ENCODE measurements at places on chromosomes 7 and 10.
A peak's percentile ranks its signal among the peaks of the same experiment; 100 is the strongest.

- DNase-seq: no peak
Observed at GRCh38 chr7:96621932-96622331, 87.7 kb downstream of the SEM1 start.

GRCh38 chr7:19105546-19105945 is 11.9 kb downstream of the TWIST1 start:
- DNase-seq: no peak

GRCh38 chr10:47214520-47214919 is 85.5 kb upstream of the GDF10 start:
- DNase-seq: no peak

DNA sequence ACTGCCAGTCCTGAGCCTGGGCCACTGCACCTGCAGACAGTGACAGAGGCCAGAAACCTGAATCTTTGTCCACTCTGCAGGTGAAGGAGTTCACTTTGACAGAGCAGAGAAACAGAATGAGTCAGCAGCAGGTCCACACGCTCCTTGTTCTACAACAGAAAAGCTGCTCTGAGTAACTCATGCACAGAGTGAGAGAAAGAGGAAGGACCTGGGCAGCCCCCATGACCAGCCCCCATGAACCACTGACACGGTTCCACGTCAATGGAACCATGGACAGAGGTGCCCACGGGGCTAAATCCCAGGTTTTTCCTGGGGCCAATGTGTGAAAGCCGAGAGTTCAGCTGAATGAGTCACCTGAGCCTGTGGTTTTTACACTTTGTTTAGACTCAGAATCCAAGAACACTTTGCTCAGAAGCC is 40.8 kb upstream of the CTBP2 start:
- no peak for DNase-seq

GRCh38 chr7:38222481-38223096 is 44.5 kb downstream of the STARD3NL start:
- peak; percentile 45 for DNase-seq

DNA sequence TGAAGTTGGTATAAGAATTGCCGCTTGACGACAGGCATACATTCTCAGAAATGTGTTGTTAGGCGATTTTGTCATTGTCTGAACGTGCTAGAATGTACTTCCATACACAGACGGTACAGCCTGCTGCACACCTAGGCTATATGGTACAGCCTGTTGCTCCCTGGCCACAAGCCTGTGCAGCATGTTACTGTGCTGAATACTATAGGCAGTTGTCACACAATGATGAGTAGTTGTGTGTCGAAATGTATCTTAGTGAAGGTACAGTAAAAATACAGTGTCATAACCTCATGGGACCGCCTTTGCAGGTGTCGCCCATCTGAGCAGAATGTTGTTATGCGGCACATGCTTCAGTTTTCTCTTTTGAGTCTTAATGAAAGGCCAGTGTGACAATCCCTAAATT is 66.5 kb downstream of the SHH start:
- DNase-seq: no peak

DNA sequence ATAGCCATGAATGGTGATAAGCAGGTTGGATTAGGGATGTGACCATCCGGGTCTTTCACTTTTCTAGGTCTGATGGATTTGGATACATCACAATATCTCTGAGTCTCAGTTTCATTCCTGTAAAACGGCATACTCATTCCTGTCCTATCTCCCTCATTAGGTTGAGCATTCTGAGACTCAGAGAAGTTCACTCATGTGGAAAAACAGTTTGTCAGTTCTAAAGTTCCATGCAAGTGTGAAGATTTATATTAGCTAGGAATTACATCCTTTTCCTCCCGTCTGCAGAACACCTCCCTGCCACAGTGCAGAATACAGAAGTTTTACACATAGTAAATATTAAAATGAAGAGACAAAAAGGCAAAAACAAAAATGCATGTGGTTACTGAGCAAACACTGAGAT is 94.2 kb upstream of the SLC25A13 start:
- DNase-seq: no peak

DNA sequence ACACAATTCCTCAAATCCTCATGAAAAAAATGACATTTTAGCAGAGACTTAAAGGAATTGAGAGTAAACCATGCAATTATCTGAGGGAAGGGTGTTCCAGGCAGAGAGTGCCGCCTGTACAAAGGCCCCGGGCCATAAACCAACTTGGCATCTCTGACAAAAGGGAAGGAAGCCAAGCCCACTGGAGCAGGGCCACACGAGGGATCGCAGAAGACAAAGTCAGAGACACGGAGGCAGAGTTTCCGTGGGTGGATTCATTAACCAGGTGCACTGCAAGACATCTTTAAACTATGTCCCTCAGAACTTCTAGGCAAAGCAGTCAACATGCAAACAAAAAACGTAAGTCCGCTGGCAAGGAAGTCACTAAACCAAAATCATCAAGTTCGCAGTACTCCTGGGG is 92.0 kb downstream of the SFMBT2 start:
- DNase-seq: no peak

- DNase-seq: no peak
Observed at GRCh38 chr10:43735907-43736306, 87.2 kb upstream of the ZNF32 start.

DNA sequence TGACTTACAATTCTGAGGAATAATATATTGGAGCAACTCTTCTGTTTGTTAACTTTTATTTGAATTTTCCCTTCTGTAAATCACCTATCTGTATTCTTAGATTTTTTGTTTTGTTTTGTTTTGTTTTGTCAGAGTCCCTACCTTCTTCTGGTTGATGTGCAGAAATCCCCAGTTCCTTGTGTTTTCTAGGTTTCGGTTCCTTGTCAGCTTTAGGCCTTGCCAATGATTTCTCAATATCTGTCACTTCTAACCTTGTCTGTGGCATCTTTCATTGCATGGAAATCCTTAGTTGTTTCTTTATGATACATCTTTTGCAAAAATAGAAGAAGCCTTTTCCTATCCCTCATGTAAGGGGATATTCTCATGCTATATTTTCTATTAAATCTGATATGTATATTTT is 21.7 kb upstream of the ST8SIA6 start:
- no peak for DNase-seq

- peak; percentile 94 for DNase-seq
Observed at GRCh38 chr7:43164757-43165156, 52.3 kb downstream of the HECW1 start.

GRCh38 chr7:10237306-10237705 is 736.4 kb upstream of the PHF14 start:
- DNase-seq: peak; percentile 8

DNA sequence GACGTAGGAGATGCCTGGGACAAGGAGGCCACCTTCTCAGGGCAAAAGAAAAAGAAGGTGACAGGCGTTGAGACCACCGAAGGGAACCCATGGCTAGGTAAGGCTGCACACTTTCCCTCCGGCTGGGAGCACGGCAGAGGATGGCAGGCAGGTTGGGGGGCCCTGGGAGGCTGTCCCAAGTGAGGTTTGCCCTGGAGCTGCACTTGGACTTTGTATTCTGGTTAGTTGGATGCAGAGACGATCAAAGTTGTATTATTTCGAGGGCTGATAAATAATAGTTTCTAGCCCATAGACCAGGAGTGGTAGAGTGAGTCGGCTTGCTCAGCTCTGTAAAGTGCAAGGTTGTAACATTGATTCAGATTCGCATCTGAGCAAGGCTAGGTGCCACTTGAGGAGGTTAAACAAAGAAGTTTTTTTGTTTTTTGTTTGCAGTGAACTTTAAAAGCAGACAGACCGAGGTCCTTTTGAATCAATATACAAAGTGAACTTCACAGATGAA is 608 bp downstream of the ENTPD7 start:
- DNase-seq: no peak

DNA sequence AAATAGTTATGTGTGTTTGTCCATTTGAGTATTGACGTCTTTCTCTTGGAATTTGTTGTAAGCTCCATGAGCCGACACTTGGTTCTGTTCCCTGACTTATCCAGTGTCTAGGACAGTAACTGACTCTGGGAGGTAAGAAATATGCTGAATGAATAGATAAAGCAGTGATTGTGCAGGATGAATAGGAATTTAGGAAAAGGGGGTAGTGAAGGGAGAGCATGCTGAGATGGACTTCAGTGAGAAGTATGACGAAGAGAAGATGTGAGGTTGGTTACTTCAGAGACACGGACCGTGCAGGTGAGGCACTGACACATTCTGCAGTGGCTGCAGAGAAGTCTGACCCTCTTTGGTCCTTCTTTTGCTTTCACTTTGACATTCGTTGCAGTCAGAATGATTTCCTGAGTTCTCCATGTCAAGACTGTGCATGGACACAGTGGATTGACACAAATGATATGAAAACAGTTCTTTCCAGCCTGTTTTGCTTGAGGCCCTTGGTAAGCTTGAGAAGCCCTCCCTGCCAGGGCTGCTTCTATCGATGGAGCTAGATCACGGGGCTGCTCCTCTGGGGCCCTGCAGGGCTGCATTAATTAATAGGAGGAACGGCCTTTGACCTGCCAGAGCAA is 261.5 kb upstream of the SORCS1 start:
- DNase-seq: no peak

DNA sequence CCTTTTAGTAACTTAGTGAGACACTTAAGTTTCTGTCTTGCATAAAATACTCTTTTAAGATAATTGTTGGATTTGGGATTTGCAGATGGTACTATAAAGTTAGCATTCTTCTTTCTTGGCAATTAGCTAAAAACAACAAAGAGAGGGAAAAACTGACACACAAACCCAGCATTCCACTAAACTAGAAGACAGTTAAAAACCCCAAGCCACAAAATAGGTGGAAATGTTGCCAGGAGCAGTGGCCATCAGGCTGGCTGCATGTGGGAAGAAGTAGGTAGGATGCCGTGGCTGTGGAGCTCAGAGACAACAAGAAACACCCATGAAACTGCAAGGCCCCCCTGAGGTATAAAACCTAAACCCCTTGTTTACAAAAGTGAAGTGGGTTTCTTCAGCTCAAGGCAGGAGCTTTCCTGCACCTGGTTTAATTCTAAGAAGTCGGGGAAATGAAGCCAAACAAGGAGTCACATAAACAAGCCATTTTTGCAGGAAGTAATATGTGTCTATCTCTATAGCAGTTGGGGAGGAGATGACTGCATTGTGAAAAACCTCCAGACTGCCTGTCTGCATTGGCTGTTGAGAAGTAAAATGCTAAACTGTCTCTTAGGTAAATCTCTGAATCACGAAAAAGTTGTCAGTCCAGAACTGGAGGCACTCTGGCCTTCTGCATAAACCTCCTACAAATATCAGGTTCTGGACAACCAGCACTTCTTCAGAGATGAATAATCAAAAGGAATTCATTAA is 9.5 kb downstream of the RAB18 start:
- DNase-seq: no peak

DNA sequence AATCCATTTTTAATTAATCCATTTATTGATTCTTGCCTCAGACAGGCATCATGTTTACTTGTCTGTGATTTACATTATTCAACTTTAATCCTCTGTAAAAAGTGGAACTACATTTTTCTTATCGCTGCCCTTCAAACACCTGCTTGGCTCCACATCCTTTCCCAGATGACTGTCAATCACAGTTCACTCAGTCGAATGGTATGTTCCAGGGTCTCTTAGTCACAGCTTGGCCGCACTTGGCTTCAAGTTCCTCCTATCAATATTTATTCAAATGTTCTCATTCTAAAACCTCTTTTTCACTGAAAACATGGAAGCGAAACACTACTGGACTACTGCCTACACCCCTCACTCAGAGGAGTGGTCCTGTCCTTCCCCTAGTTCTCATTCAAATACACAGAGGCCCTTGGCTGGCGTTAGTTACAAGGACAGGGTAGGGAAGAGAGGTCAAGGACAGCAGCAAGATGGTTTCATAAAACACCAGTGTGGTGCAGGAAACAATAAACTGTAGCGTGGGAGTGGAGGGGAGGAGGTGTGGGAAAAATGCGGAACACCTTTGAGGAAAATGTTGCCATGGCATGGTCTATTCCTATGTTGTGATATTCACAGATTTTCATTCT is 143.2 kb downstream of the USP6NL start:
- DNase-seq: no peak

GRCh38 chr7:41809116-41809515 is 106.2 kb upstream of the INHBA start:
- no peak for DNase-seq

DNA sequence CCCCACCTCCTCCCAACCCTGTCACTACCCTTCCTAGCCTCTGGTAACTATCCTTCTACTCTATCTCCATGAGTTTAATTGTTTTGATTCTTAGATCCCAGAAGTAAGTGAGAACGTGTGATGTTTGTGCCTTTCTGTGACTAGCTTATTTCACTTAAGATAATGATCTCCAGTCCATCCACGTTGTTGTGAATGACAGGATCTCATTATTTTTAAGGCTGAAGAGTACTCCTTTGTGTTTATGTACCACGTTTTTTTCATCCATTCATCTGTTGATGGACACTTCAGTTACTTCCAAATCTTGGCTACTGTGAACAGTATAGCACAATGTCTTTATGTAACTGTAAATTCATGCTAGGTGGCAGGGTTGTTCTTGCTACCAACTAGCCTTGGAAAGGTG is 461.6 kb downstream of the PLXDC2 start:
- DNase-seq: no peak

DNA sequence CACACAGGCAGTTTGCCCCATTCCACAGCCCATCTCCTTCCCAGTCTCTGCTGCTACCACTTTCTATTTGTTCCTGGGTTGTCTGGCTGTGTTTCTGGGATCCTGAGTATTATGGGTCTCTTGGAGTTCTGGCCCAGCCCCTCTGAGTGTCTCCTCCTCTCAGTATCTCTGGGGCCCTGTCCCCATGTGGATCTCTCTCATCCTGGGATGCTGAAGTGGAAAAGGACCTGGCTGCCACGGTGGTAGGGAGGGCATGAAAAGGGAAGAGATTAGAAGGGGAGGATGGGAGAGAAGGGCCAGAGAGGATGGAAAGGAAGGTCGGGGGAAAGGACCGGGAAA is 54.5 kb upstream of the LBX1 start:
- no peak for DNase-seq

DNA sequence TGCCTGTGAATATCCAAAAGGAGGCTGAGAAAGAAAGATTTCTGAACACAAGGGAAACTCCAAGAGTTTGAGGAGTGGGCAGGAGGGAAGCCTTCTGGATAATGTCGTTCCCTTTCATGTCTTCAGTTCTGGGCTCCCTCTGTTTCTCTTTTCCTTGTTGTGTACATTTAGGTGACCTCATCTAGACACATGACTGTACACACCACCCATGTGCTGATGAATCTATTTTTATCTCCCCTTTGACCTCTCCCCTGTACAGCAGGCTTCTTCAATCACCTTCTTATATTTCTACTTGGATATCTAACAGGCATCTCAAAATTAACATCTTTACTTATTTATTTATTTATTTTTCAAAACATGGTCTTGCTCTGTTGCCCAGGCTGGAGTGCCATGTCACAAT is 363.1 kb downstream of the GATA3 start:
- no peak for DNase-seq

DNA sequence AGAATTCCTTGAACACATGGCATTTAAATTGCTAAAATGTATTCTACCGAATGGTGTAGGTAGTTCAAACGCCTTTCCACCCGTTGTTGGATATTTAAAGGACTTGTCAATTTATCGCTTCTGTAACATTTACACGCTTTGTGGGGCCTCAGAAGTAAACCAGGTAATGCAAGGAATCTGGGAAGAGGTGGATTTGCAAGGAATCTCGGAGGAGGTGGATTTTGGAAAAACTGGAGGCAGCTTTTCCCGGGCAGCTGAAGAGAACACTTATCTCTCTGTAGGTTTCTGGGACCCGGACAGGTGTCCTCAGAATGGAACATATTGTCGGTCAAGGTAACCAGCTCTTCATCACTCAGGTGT is 592 bp upstream of the MAPK8 start:
- DNase-seq: no peak
